ENCODE measurements at places on chromosomes 1 and 21.

DNA sequence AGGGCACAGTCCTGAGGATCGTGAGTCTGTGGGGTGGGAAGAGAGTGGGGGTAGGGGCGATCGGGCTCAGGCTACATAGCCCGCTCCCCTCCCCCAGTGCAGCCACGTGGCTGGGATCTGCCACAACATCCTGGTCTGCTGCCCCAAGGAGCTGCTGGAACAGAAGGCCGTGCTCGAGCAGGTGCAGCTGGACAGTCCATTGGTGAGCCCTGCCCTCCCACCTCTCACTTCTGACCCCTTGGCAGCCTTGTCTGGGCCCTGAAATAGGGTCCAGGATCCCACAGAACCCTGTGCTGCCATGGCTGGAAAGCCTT is 5.0 kb downstream of the CNKSR1 start:
- no peak for DNase-seq

GRCh38 chr1:226754793-226755533 is 15.9 kb upstream of the ITPKB start:
- DNase-seq: no peak

DNA sequence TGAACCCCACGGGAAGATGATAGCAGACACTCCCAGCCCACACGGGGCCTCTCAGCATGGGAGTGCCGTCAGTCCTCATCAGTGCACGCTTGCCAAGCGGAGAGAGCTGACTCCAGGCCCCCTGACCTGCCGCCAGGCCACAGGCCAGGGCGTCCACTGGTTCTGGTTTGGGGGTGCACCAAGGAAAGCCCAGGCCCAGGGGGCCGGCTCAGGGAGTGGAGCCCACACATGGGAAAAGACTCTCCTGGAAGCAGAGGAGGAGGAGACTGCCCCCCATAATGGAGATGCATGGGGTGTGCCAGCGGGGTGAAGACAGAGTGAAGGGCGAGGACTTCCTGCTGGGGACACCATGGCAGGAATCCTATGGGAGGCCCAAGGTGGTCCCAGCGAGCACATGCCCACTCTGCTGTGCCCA is 6.4 kb downstream of the TRIM11 start:
- no peak for DNase-seq

GRCh38 chr1:73887412-73887811 is 310.6 kb downstream of the LRRIQ3 start:
- DNase-seq: no peak

- no peak for DNase-seq
These were observed 71.8 kb upstream of the ECE1 start for GRCh38 chr1:21362096-21362495.

DNA sequence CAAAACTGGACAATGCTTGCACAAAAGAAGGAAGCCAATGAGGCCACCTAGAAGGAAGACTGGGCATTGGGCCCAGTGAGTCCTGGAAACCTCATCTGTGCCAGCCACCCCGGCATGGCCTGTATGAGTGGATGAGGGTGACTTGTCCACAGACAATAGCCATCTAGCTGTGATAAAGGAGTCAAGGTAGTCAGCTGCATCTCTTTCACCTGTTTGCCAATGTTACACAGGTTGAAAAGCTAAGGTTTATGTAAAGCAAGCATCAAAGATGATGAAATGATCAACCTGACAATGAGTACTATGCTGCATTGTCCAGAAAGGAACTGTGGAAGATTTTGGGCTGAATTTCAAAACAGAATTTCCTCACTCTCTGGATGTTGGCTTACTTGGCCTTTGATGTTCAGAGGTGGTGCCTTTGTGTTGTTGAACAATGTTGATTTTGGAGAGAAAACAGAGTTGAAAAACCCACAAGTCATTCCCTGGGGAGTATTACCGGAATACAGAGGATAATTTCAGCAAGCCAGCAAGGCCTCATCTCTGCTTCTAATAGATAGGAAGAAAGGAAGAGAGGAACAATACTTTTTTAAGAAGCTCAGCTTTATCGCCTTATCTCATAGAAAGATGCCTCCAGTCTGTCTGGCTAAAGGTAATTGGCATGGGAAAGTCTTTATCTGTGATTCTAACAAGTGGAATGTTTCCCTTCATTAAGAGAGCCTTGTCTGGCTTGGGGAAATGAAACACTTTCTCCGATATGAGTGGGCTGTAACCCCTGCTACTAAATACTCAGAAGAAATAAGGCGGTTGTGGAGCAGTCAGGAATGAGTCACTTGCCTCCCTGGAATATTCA is 11.4 kb upstream of the SELE start:
- DNase-seq: no peak

DNA sequence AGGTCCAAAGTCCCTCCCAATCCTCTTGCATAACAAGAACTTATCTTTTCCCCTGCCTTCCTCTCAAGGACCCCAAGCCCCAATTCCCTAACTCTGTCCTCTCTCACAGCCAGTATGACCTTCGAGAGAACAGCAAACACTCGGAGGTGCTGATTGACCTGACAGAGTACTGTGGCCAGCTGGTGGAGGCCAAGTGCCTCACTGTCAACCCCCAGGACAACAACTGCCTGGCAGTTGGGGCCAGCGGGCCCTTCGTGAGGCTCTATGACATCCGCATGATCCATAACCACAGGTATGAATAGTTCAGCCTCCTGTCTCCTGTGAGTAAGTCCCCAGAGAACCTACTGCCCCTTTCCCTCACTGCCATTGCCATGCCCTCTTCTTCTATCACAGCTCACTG is 29.9 kb upstream of the TMEM222 start:
- no peak for DNase-seq

- DNase-seq: no peak
These were observed 8.3 kb upstream of the COL16A1 start for GRCh38 chr1:31712068-31712467.

DNA sequence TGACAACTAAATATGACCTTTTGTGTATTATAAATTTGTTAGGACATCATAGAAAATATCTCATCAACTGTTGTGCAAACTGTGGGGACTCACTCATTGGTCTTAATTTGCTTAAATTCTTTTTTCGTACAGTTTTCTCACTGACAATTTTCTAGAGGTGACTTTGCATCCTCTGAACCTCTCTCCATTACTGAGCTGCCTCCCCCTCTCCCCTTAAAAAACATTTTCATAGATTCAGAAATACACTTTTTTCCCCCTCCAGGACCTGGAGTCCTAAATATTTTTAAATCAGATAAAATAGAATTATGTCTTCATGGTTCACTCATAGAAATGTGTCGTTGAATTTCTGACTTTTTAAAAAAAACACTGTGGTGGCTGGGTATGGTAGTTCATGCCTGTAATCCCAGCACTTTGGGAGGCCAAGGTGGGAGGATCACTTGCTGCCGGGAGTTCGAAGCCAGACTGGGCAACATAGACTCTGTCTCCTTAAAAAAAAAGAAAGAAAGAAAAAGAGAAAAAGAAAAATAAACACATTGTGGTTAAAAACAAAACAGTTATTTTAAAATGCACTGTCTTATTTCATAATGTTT is 1.5 kb downstream of the CNST start:
- DNase-seq: no peak

DNA sequence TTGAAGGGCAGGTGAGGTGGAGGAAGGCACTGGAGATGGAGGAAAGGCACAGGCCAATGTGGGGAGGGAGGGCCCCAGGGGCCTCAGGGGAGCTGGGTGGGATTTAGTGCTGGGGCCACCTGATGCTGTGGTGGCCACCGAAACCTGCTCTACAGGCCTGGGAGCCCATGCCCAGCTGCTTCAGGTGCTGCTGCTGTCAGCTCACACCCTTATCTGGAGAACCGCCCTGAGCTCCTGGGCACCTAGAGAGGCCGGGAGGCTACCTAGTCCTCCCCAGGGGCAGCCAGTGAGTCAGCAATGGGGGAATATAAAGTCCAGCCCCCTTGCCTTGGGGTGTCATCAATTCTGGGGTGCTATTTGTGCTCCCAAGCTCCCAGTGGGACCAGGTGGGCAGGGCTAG is 12.2 kb downstream of the FAM131C start:
- no peak for DNase-seq

- DNase-seq: no peak
These were observed 113.7 kb upstream of the RRP15 start for GRCh38 chr1:218171302-218171893.

GRCh38 chr1:224065455-224065854 is 48.5 kb upstream of the FBXO28 start:
- DNase-seq: no peak

- DNase-seq: no peak
These were observed 160.6 kb upstream of the USP24 start for GRCh38 chr1:55375617-55376258.

DNA sequence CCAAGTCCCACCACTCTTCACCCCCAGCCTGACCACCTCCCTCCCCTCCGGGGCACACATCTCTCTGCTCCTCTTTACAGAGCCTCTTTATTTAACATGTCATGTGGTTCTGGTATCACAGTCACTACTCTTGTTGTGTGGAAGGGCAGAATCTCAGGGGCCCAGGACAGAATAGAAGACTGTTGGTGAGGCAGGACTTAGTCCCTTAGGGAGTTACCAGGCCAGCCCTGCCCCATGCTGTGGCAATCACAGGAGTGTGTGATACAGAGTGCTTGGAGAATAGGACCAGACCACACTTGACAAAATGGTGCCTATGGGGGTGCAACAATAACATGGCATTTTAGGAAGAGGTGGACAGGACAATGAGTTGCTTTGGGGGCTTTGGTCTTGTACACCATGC is 43.0 kb upstream of the CRNN start:
- DNase-seq: no peak

DNA sequence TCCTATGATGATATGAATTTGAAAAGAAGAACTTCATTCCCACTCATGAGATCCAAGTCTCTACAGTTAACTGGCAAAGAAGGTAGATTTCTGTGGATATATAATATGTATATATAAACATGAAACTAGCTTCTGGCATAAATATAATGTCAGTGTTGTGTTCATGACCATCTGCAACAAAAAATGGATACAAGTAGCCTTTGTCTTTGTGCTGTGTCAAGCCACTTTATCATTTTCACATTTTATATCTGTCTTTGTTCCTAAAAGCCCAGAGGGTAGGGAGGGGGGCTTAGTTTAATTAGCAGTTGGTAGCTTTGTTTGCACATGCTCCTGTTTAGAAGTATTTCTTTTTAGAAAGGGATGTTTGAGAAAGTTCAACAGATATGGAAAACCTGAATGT is 56.2 kb upstream of the FASLG start:
- no peak for DNase-seq

DNA sequence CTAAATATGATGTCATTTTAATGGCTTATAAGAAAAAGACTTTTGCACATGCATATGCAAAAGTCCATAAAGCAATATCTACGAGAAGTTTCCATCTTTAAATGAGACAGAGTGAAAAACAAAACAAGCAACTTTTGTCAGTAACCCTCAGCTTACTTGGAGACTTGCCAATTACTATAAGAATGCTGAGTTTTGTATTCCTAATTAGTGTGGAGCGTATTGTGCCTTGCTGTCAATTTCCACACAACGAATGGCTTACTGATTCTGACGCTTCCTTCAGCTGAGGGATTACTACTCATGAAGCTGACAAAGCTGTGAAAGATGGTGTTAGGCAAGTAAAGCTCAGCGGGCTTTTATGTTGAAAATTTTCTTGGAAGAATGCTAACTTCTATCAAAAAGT is 440.4 kb upstream of the ADAMTS5 start:
- no peak for DNase-seq

GRCh38 chr1:229509576-229509975 is 1.4 kb upstream of the NUP133 start:
- no peak for DNase-seq

Data from stimulated activated CD4-positive, alpha-beta T cell treated with anti-CD3 and anti-CD28 coated beads, Interleukin-4, amount 100 ng/mL, for 4 hours (primary cell).